ENCODE measurements at places on chromosomes 7 and 10. TPM values are rescaled to one million over a fixed set of nuclear protein-coding genes. Genes with fewer than 3 reads are reported as not detected.

- no peak for DNase-seq
Observed at GRCh38 chr7:117114272-117114671, 161.0 kb downstream of the ST7 start.

- no peak for DNase-seq
Observed at GRCh38 chr7:156993021-156993924, 17.2 kb downstream of the MNX1 start.

GRCh38 chr7:66921396-66921917 lies 432 bp downstream of the TMEM248 start:
- DNase-seq, result peak; percentile 40

- no peak for DNase-seq
Observed at GRCh38 chr7:142753366-142753765, 4.1 kb downstream of the PRSS1 start.

DNA sequence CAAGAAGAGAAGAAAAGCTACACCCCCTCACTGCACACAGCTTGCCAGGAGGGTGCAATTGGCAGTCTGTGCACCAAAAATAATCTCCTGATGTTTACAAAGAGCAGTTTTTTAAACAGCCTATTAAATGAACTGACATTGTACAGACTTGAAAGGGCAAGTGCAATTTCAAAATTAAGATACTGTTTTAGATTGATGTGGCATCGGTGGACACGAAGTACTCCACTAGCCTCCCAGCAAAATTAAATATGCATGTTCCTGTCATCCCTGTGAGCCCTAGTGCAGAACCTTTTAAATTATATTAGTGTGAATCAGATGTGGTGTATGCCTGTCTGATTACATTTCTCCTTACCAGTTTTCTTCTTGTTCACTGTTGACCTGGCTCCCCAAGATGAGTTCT lies 87.9 kb downstream of the WIPF3 start:
- no peak for DNase-seq

DNA sequence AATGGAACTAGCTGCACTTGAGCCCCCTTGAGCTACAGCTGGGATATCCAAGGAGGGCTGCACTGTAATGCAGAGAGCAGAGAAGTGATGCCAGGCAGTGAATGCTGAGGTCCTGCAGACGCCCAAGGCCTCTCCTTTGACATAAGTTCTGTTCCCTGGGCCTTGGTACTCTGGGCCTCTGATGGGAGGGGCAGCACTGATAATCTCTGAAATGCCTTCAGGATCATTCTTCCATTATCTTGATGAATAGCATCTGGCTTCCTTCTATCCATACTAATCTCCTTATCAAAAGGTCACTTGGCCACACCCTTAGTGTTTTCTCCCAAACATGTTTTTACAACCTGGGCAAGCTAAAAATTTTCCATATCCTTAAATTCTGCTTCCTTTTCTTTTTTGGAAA lies 6.9 kb downstream of the GRB10 start:
- DNase-seq, result no peak

GRCh38 chr7:124201768-124202349 lies 169.0 kb upstream of the TMEM229A start:
- peak; percentile 26 for DNase-seq

- DNase-seq, result no peak
Observed at GRCh38 chr7:4759211-4759610, 16.2 kb upstream of the AP5Z1 start.

GRCh38 chr7:77262316-77262715 lies 62.7 kb upstream of the FGL2 start:
- no peak for DNase-seq

DNA sequence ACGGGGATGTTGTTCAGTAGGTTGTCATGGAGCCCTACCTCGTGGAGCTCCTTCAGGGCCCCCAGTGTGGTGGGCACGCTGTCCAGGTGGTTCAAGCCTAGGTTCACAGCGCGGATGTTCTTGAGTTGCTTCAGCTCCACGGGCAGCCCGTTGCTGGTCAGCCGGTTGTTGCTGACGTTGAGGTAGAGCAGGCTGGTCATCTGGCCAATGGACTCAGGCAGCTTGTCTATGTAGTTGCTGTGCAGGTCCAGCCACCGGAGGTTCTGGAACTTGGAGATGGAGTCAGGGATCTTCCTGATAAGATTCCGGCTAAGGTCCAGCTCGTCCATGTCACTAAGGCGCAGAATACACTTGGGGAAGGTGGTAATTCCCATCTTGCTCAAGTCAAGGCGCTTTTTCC lies 26.0 kb downstream of the LRRC18 start:
- no peak for DNase-seq

- DNase-seq, result no peak
Observed at GRCh38 chr10:116664631-116665030, 43.9 kb downstream of the PNLIPRP2 start.

NUPR2 gene
- polyA plus RNA-seq, result 3.1 TPM

SLC26A5 gene
- polyA plus RNA-seq, result 0.81 TPM

SUN3 gene
- 0.22 TPM for polyA plus RNA-seq

CAMK1D gene
- polyA plus RNA-seq, result 11.8 TPM

VAX1 gene
- polyA plus RNA-seq, result not detected

AKR1C3 gene
- 52.2 TPM for polyA plus RNA-seq

HMX2 gene
- polyA plus RNA-seq, result 1.6 TPM

PON2 gene
- polyA plus RNA-seq, result 145 TPM

Measured in renal pelvis (tissue), 12 donors.